ENCODE measurements at places on chromosomes 13 and 19.

GRCh38 chr13:24505256-24505655 lies 7.3 kb downstream of the PARP4 start:
- DNase-seq: no peak

- peak; percentile 84 for DNase-seq
Measured at GRCh38 chr19:1104311-1105007, 665 bp downstream of the GPX4 start.

- no peak for DNase-seq
Measured at GRCh38 chr19:3790209-3790734, 4.1 kb upstream of the MATK start.

- DNase-seq: no peak
Measured at GRCh38 chr19:34337739-34338138, 27.3 kb upstream of the GPI start.

DNA sequence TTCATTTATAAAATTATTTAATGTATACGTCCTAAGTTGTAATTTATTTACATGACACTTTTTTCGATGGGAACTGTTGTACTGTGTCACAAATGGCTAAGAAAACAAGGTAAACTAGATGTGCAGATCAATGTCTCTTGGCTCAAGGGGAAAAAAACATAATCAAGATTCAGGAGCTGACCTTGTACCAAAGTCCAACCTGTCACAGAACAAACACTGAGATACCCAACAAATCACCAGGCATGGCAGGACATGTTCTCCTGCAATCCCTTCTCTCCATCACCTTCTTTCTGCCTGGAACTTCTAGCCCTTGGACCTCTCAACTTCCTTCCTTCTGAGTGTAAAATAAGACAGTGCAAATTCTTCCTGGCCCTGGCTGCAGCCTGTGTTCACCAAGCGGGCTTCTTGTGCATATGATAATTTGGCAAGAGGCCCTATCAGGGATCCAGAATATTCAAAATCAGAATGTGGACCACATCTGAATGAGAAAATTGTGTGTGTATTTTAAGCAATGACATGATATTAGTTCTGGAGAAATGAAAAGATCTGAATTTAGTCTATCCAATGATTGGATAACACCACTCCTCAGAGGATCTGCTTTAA lies 445.9 kb downstream of the ZNF536 start:
- no peak for DNase-seq

DNA sequence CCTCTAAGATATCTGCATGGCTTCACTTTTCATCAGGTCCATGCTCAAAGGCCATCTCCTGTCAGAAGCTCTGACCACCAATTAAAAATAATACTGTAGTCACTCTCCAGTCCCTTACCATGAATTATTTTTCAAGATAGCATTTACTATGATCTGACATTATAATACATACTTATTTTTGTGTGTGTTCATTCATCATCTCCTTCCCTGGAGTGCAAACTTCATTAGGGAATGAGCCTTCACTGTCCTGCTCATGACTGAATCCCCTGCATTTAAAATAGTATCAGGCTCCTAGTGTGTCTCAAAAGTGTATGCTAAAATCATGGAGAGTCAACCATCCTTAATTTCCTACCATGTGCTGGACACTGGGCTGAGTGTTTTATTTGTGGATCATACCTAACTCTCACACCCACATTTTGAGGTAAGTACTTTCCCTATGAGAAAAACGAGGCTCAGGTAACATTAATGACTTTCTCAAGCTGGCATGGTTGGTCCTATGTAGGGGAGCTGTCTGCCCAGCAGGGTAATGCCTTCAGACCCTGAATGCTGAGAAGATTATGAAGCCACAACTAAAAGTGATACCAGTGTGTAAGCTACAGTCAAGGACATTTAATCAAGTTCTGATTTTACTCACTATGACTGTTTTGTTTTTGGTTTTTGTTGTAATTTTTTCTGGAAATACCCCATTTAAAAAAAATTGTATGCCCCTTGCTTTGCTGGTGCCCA lies 16.3 kb downstream of the PLA2G4C start:
- DNase-seq: no peak

DNA sequence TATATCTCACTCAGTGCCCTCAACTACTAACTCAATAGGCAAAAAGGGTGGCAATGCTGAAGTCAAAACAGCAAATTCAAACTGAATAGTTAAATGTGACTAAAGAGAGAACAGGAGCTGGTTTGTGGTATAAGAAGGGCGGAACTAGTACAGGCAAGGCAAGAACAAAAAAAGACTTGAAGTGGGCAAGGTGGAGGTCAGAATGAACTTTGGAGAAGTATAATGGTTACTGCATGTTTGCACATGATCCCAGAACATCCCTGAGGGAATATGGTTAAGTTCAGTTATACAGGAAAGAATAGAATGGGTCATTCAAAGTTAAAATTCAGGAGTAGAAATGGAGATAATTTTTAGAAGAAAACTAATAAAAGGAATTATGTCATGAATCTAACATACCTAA lies 85.5 kb downstream of the DIAPH3 start:
- no peak for DNase-seq

DNA sequence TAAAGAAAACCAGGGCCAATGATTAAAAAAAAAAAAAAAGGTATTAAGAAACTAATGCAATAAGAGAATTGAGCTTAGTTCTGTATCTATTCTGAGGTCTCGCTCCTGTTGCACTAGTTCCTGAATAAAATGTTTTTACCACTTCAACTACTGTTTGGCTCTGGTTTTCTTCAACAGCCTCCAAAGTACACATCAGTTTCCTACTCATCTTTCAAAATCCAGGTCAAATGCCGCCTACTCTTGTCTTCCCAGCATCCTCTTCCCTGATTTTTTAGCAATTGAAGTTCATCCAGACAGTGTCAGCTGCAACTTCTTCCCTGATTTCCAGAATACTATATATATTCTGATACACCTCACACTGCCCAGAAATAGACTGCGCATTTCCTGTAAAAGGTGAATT lies 1.4 kb upstream of the RCBTB1 start:
- DNase-seq: no peak

GRCh38 chr13:113997845-113998751 lies 24.2 kb upstream of the C13orf46 start:
- DNase-seq: no peak

DNA sequence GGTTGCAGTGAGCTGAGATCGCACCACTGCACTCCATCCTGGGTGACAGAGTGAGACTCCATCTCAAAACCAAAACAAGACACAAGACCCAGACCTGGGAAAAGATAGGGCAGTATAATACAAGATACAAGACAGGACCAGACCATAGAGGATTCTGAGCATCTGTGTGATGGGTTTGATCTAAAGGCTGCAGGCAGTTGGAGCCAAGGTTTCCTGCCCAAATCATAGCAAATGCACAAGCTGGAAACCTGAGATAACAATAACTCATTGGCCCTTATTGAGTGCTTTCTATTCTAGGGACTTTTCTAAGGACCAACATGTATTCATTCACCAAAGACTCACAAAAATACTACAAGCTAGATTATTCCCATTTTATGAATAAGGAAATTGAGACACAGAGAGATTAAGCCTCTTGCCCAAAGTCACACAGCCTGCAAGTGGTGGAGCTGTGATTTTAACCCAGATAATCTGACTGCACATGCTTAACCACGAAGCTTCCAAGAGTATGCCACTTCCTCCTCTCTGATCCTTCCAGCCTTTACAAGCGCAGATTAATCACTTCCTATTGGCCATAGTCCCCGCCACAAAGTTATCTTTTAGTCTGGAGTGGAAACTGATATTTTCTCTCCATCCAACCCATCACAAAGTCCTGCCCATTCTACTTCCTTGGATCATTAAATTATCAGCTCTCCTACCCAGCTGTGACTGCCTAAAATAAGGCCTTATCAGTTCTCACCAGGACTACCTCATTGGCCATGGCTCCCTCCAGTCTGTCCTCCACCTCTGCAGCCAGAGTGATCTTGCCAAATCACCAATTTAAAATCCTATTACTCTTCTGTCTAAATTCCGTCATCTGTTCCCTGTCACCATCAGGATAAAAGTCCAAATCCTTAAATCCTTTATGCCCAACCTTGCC lies 147.2 kb downstream of the FLT1 start:
- no peak for DNase-seq

DNA sequence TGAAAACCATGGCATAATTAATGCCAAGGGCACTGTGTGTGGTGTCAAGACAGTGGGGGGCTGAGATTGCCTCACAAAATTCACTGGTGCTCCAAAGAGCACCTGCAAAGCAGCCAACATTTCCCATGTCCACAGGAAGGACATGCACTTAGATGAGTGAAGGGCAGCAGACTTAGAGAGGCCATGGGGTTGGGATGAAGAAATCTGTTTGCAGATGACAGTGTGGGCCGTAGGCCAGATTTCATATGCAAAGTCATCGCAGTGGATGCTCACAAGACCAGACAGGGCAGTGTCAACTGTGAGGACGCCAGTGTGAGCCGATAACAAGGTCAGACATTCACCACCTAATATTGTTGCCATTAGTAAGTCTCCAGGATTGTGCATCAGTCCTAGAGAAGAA lies 773.4 kb downstream of the EFNB2 start:
- no peak for DNase-seq

- peak; percentile 14 for DNase-seq
Measured at GRCh38 chr19:11887611-11888531, at the start of gene ZNF69. TSS of gene ZNF69 (plus strand) at chr19:11887782. CDS start at chr19:11887924, 142 bp downstream.

DNA sequence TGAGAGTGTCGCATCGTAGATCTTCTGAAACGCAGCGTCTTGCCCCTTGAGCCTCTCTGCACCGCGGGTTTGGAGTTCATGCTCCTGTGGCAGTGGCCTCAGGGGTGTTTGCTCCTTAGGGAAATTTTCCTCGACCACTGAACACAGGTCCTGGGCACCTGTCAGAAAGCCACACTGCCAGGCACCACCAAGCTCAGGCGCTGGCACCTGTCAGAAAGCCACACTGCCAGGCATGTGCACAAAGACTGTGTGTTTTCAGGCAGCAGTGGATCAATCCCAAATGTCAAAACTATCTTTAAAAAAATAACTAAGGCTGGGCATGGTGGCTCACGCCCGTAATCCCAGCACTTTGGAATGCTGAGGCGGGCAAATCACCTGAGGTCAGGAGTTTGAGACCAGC lies 87.1 kb downstream of the ATP11A start:
- DNase-seq: no peak

DNA sequence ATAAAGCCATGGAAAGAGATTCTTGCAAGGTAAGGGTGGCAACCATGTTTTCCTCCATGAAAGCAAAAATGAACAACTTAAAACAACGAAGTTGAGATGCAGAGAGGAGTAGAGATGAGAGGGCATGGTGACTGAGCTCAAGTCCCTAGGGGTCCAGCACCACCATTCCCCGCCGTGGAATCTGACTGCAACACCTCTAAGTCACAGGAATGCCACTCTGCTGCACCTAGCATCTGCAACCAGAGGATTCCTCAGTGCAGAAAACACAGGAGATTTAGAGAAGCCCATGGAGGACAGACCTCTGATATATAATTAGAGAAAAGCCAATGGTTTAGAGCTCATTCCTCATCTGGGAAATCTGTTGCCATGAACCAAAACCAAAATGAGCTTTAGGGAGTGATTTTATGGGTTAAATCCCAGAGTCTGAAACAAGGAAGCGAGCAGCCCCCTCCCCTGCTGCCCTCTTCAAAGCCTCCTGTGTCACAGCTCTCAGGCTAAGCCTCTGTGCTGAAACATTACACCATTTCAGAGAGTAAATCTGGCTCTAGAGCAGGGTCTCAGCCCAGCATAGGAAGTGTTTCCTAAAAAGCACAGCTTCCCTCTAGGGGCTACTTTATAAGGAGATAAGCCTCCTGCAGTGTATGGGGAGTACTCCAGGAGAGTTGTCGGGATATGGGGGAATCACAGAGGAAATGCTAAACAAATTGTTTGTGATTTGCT lies 1043.6 kb downstream of the UQCRFS1 start:
- peak; percentile 24 for DNase-seq

DNA sequence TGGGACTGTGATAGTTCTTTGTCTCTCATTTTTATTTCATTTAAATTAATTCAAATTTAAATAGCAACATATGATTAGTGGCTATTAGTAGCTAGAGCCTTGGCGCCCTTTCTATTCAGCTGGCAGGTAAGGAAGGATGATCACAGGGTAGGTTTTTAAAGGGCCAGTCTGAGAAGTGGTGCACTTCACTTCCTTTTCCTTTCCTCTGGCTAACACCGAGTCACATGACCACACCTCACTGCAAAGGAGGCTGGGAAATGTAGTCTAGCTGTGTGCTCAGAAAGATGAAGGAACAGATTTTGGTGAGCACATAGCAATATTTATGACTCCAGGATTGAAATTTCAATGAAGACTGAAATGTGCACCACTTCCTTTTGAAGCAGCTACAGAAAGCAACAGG lies 128.7 kb downstream of the TSHZ3 start:
- DNase-seq: no peak

DNA sequence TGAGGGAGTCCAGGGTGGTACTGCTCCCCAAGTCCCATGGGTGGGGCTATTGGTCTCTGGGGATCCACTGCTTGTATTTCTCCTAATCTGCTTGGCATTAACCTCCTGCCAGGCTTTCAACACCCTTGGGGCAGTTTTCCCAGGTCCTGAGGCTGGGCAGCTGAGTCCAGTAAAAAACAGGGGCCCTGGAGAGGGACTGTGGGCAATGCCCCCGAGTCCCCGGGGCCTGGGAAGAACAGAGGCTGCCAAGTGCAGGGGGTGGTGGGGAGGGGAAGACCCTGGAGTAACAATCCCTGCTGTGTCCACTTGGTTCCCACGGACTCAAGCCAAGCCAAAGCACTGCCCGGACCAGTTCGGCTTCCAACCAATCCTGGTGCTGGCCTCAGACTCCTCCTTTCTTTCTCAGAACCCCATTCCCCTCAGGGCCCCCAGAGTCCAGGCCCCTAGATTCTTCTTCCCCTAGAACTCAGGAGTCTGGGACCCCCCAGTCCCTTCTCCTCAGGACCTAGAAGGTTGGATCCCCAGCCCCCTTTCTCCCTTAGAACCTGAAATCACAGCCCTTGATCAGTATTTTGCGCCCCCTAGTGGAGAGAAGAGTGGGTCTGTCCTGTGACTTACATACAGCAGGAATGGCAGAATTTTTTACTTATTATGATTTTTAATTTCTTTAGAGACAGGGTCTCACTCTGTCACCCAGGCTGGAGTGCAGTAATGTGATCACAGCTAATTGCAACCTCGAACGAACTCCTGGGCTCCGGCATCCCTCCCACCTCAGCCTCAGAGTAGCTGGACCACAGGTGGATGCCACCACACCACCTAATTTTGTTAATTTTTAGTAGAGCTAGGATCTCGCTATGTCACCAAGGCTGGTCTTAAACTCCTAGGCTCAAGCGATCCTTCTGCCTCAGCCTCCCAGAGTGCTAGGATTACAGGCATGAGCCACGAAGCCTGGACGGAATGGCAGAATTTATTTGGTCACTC lies 3.7 kb upstream of the CLPTM1 start:
- DNase-seq: peak; percentile 52
